Left ventricle myocardium inferior (tissue), 1 donor: ENCODE measurements at places on chromosomes 7 and 10. TPM values are rescaled to one million over a fixed set of nuclear protein-coding genes. Genes with fewer than 3 reads are reported as not detected.
A peak's percentile ranks its signal among the peaks of the same experiment; 100 is the strongest.

ZFYVE27 gene
- 13.2 TPM for total RNA-seq

GRCh38 chr7:155994279-155994811 is 182.1 kb upstream of the SHH start:
- H3K27ac ChIP-seq = no peak overlapping the region
- DNase-seq = no peak
- no peaks in the 10 kb centered on the region for H3K36me3 ChIP-seq
- no peak overlapping the region for H3K4me3 ChIP-seq
- H3K4me1 ChIP-seq = no peaks in the 10 kb centered on the region

GRCh38 chr7:2923291-2923781 is 79.2 kb upstream of the GNA12 start:
- H3K4me1 ChIP-seq = peaks cover 11% of the 10 kb centered on the region
- no peaks in the 10 kb centered on the region for H3K36me3 ChIP-seq
- DNase-seq = peak; percentile 11
- peaks cover 69% of the 10 kb centered on the region for H3K27me3 ChIP-seq

PRSS37 gene
- not detected for total RNA-seq

RBP4 gene
- total RNA-seq = 1.1 TPM

DNA sequence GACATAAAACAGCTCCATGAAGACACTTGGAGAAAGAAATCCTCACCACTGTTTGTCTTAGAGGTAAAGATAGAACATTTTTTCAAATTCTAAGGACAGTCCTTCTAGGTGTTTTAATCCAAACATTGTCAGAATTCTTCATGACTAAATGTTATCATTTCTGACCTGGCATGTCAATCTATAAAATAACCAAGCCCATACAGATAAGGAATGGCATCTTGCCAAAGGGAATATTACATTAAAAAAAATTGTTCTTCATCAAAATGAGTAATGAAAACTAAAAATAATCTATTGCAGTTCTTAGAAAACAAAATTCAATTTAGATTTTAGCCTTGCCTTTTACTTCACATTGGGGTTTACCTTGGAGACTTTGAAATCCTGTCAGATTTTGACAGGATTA is 33.6 kb downstream of the DGKB start:
- no peaks in the 10 kb centered on the region for H3K4me1 ChIP-seq
- DNase-seq = no peak
- H3K36me3 ChIP-seq = no peaks in the 10 kb centered on the region
- no peak overlapping the region for H3K27ac ChIP-seq
- no peak overlapping the region for H3K4me3 ChIP-seq
- no peaks in the 10 kb centered on the region for H3K27me3 ChIP-seq

AGBL3 gene
- total RNA-seq = 1.5 TPM

DNA sequence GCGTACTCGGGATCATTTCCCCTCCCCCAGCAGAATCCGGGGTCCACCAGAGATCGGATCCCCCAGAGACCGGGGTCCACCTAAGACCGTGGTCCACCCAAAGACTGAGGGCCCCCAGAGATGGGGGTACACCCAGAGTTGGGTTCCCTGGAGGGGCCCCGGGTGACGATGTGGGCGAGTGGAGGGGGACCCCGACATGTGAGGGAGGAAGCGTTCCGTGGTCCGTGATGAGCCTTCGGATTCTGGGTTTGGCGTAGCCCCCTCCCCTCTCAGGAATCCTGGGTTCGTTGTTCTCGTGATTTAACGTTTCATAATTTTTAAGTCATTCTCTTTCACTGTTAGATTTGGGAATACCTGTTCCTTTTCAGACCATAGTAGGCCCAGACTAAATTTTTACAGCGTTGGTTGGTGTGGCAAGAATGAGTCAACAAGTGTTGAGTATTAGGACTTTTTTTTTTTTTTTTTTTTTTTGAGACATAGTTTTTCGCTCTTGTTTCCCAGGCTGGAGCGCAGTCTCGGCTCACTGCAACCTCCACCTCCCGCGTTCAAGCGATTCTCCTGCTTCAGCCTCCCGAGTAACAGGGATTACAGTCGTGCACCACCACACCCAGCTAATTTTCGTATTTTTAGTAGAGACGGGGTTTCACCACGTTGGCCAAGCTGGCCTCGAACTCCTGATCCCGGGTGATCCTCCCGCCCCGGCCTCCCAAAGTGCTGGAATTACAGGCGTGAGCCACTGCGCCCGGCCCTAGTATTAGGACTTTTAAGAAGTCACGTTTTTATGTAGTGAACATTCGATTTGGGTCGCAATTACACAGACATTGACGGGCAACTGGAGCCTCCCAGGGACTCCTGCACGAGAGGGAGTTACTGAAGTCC is 672 bp downstream of the GTPBP4 start:
- no peak for DNase-seq
- peak overlapping the region; percentile 96 for H3K27ac ChIP-seq
- H3K36me3 ChIP-seq = peaks cover 16% of the 10 kb centered on the region
- H3K4me1 ChIP-seq = peaks cover 58% of the 10 kb centered on the region

BTBD16 gene
- total RNA-seq = not detected
